ENCODE measurements at places on chromosomes 4 and X. TPM values are rescaled to one million over a fixed set of nuclear protein-coding genes. Genes with fewer than 3 reads are reported as not detected.

DNA sequence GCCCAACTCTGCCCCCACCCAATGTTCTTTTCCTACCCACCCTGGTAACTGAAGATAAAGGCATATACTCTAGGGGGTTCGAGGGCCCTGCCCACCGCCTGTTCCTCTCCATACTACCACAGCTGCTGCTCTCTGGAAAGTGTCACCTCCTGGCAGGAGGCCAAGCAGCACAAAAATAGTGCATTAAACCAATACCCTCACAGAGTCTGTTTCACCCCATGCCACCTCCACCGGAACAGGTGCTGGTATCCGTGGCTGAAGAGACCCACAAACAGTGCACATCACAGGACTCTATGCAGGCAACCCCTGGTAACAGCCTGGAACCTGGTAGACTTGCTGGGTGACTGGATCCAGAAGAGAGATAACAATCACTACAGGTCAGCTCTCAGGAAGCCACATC is 85.1 kb upstream of the CTSO start:
- H3K4me3 ChIP-seq, result no peak overlapping the region
- no peaks in the 10 kb centered on the region for H3K27me3 ChIP-seq
- DNase-seq, result no peak
- H3K4me1 ChIP-seq, result no peaks in the 10 kb centered on the region
- H3K36me3 ChIP-seq, result no peaks in the 10 kb centered on the region

- peaks cover 2% of the 10 kb centered on the region for H3K27me3 ChIP-seq
- no peaks in the 10 kb centered on the region for H3K36me3 ChIP-seq
- no peaks in the 10 kb centered on the region for H3K4me1 ChIP-seq
- H3K27ac ChIP-seq, result no peak overlapping the region
- no peak for DNase-seq
- H3K4me3 ChIP-seq, result no peak overlapping the region
Observed at GRCh38 chr4:37797923-37798322, 28.6 kb upstream of the PGM2 start.

GRCh38 chr4:8173492-8174242 is 15.1 kb upstream of the ABLIM2 start:
- no peak overlapping the region for H3K4me3 ChIP-seq
- DNase-seq, result no peak
- peaks cover 23% of the 10 kb centered on the region for H3K4me1 ChIP-seq
- no peak overlapping the region for H3K27ac ChIP-seq

- no peak overlapping the region for H3K27ac ChIP-seq
- DNase-seq, result no peak
- no peak overlapping the region for H3K4me3 ChIP-seq
- peaks cover 13% of the 10 kb centered on the region for H3K27me3 ChIP-seq
- H3K4me1 ChIP-seq, result no peaks in the 10 kb centered on the region
Observed at GRCh38 chr4:158356301-158356700, 146.0 kb downstream of the TMEM144 start.

- H3K36me3 ChIP-seq, result peaks cover 2% of the 10 kb centered on the region
- H3K4me3 ChIP-seq, result no peak overlapping the region
- peaks cover 25% of the 10 kb centered on the region for H3K4me1 ChIP-seq
Observed at GRCh38 chrX:40476958-40477357, 103.8 kb upstream of the ATP6AP2 start.

The REELD1 gene
- total RNA-seq, result 0.13 TPM

The TMSB15B gene
- total RNA-seq, result 25.7 TPM

GRCh38 chr4:125125276-125125675 is 189.5 kb upstream of the FAT4 start:
- no peaks in the 10 kb centered on the region for H3K36me3 ChIP-seq
- H3K27ac ChIP-seq, result peak overlapping the region; percentile 4
- H3K4me3 ChIP-seq, result no peak overlapping the region
- H3K4me1 ChIP-seq, result peaks cover 16% of the 10 kb centered on the region
- H3K27me3 ChIP-seq, result no peaks in the 10 kb centered on the region

DNA sequence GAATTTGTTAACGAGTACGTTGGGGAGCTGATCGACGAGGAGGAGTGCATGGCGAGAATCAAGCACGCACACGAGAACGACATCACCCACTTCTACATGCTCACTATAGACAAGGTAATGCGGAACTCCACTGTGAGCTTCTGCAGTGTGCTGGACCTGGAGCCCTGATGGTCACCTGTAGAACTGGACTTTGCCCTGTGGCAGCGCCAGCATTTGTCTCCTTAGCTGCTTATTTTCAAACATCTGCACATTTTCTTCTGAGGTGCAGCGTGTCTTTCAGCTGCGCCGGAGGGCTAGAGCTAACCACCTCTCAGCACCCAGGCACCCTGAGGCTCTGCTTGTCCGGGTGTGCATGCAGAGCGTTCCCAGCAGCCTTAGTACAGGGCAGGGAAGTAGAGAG is 47.7 kb downstream of the NELFA start:
- H3K4me1 ChIP-seq, result no peaks in the 10 kb centered on the region
- peaks cover 72% of the 10 kb centered on the region for H3K36me3 ChIP-seq
- H3K4me3 ChIP-seq, result no peak overlapping the region
- no peaks in the 10 kb centered on the region for H3K27me3 ChIP-seq
- DNase-seq, result no peak

GRCh38 chr4:76377481-76377901 is 43.5 kb downstream of the CCDC158 start:
- no peak for DNase-seq
- H3K4me1 ChIP-seq, result peaks cover 31% of the 10 kb centered on the region
- H3K36me3 ChIP-seq, result peaks cover 3% of the 10 kb centered on the region
- peak overlapping the region; percentile 1 for H3K27ac ChIP-seq
- H3K4me3 ChIP-seq, result no peak overlapping the region

The KDM6A gene
- total RNA-seq, result 69.7 TPM

GRCh38 chr4:184200296-184200695 is 17.4 kb downstream of the ENPP6 start:
- DNase-seq, result no peak
- H3K27me3 ChIP-seq, result no peaks in the 10 kb centered on the region
- H3K36me3 ChIP-seq, result no peaks in the 10 kb centered on the region

The BANK1 gene
- 0.87 TPM for total RNA-seq

The MAGEA6 gene
- not detected for total RNA-seq

DNA sequence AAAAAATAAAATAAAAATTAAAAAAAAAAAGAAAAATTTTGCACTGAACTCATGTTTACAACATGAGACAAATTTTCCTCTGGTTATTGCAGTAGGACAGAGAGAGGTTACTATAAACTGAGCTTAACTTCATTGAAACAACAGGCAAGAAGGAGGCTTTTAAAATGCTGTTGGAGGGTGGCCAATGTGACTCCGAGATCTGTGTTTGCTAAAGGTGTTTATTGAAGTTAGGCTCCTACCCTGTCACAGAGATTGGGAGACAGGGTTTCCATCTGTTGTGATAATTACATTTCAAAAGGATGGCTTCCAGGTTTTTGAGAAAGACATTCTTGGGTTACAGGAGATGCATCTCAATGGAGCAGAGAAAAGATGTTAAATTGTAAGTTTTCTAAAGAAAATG is 370.5 kb upstream of the HS3ST1 start:
- H3K4me3 ChIP-seq, result no peak overlapping the region
- H3K27me3 ChIP-seq, result no peaks in the 10 kb centered on the region
- H3K4me1 ChIP-seq, result no peaks in the 10 kb centered on the region
- no peaks in the 10 kb centered on the region for H3K36me3 ChIP-seq
- no peak for DNase-seq
- H3K27ac ChIP-seq, result no peak overlapping the region

DNA sequence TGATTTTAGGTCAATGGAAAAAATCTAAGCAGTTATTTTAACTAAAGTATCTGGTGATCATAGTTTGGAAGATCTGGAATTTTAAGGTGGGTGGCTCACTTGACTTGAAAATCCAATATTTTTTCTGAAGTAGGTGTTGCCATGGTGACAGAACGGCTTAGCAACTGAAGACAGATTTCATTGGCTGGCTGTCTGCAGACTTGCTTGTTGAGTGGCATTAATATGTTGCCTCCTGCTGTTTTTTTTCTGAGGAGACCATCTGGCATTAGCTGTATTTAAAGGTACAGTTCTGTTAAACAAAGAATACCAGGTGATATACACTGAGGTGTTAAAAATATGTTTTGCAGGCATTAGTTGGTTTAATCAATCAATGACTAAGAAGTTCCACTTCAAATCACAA is 19.8 kb downstream of the CPE start:
- H3K4me1 ChIP-seq, result peaks cover 32% of the 10 kb centered on the region
- no peaks in the 10 kb centered on the region for H3K36me3 ChIP-seq
- no peak for DNase-seq
- no peaks in the 10 kb centered on the region for H3K27me3 ChIP-seq
- no peak overlapping the region for H3K27ac ChIP-seq
- no peak overlapping the region for H3K4me3 ChIP-seq

- no peak overlapping the region for H3K4me3 ChIP-seq
- no peak for DNase-seq
- H3K27ac ChIP-seq, result peak overlapping the region; percentile 85
- no peaks in the 10 kb centered on the region for H3K36me3 ChIP-seq
- H3K27me3 ChIP-seq, result no peaks in the 10 kb centered on the region
Observed at GRCh38 chrX:12949205-12949926, 25.5 kb upstream of the TMSB4X start.

GRCh38 chr4:56817840-56818491 is 3.5 kb downstream of the SPINK2 start:
- DNase-seq, result no peak
- peaks cover 45% of the 10 kb centered on the region for H3K27me3 ChIP-seq
- no peak overlapping the region for H3K4me3 ChIP-seq
- H3K27ac ChIP-seq, result no peak overlapping the region
- H3K4me1 ChIP-seq, result no peaks in the 10 kb centered on the region
